ENCODE measurements at places on chromosomes 3 and 15.

- DNase-seq = no peak
These were observed 122.4 kb downstream of the NR1D2 start for GRCh38 chr3:24067483-24067882.

DNA sequence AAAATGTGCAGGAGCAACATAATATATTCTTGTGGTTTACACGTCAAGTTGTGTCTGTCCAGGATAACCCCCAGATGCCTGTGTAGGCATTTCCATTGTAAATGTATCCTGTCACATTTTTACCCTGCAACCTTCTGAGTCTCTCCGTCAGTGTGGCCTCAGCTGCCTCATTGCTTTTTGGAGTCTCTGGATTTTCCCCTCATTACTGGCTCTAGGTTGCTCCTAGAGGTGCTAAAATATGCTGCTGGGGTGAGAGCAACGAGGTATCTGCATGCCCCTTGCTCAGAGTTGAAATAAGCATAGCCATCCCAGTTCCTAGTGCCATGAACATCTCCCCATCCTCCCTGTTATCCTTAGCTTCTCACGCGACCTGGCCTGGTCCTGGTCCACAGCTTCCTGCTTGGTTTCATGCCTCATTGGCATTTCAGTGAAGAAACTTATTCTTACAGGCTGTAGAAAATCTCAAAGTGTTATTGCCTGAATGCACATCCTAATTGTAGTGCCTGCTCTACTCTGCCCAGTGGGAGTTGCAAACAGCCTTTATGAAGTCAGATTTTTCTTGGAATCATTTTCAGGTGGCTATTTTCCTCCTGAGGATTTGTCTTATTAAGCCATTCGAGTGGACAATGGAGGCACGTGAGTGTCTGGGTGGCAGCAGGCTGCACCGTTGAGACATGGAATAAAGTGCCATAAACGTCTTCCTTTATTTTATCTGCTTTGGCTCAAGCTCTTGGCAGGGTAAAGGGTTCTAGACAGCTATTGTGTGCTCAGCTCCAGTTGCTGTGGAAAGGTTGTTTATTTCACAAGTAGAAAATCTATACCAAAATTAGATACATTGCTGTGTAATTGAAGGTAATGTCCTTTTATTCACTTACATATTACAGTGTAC is 33.2 kb downstream of the OXNAD1 start:
- DNase-seq = no peak

DNA sequence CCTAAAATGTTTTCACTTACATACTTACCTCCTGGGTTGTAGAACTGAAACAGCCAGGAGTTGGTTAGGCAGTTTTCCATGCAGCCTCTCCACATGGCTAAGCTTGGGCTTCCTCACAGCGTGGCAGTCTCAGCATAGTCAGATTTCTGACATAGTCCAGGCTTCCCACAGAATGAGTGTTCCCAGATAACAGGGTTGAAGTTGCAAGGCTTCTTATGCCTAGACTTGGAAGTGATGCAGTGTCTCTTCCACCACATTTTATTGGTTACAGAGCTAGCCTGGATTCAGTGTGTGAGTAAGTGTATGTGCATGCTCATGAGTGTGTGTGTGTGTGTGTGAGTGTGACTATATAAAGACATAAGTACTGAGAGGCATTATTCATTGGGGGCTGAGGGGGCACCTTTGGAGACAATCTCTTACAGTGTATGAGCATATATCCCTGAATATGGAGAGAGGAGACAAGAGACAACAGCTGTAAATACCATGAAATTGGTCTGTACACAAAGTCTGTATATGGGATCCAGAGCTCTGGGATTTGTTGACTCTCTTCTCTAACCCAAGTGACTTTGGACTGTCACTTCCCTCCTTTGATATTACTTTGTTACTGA is 78.1 kb downstream of the ZNF621 start:
- no peak for DNase-seq

DNA sequence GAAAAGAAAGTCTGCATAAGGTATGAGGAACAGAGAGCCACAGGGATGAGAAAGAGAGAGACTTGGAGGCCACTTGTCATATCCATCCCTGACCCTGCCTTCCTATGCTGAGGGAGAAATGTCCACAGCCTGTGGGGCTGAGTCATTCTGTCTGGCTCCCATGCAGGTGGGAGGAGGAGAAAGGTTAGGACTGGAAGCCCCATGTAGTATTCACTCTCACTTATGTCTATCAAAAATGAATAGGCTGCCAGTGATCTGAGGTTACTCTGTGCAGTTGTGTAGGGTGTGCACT is 71.3 kb downstream of the RAB11A start:
- no peak for DNase-seq

All from tongue (tissue), 3 donors.